ENCODE measurements at places on chromosomes 4 and X.

DNA sequence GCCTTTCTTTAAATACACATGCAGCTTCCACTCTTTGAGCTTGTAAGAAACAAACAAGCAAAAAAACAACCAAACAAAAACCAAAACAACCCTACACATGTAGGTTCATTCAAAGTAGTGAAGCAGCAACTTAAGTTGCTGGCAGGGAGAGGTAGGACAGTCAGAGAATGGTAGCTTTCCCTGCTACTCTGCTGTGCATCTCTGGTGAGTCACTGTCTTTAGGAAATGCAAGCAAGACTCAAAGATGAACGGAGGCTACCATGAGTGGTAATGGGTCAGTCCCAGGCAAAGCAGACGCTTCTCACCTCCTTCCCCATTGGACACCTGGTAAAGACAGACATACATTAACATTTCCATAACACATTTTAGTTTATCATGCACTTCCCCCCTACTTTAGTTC is 43.2 kb downstream of the PGRMC2 start:
- no peak for DNase-seq

- DNase-seq = no peak
These were observed 208.3 kb upstream of the LEF1 start for GRCh38 chr4:108377021-108377420.

DNA sequence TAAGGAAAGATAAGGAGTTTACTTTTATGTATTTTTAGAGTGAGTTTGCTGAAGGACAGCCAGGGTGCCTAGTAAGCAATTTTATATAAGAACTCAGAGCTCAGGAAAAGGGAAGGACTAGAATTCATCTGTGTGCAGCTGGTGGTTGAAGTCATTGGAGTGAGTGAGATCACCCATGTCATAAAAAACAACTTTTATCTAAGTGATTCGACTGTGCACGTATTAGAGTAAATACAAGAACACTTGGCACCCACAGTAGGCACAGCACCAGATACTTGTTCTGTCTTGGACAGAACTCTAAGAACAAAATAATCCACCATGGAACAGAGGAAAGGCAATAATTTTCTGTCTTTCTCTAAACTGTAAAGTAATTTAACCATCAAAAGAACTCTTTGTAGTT is 31.6 kb downstream of the SYNPO2 start:
- no peak for DNase-seq

DNA sequence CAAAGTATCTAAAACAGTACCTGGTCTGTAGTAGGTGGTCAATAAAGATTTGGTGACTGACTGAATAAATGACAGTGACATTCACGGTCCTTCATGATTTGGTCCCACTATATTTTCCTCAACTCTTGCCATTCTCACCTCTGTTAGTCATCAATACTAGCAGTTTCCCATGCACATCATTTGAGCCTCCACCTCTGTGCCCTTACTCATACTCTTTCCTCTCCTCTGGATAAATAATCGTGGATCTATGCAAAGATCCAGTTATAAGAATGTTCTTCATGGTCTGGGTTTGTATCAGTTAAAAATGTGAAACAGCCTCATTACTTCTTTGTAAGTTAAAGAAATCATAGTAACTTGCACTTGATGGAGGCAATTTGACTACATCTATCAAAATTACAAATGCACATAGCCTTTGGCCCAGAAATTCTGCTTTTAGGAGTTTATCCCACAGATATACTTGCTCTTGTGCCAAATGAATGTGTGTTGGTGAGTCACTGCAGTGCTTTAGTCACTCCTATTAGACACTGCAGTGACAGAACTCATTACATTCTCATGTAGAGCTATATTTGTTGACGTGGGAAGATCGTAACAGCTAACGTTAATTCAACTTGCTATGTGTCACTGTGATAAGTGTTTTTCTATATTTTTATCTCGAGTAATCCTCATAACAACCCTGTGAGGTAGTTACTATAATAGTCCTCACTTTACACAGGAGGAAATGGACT is 121.9 kb upstream of the SMIM10 start:
- DNase-seq = no peak

DNA sequence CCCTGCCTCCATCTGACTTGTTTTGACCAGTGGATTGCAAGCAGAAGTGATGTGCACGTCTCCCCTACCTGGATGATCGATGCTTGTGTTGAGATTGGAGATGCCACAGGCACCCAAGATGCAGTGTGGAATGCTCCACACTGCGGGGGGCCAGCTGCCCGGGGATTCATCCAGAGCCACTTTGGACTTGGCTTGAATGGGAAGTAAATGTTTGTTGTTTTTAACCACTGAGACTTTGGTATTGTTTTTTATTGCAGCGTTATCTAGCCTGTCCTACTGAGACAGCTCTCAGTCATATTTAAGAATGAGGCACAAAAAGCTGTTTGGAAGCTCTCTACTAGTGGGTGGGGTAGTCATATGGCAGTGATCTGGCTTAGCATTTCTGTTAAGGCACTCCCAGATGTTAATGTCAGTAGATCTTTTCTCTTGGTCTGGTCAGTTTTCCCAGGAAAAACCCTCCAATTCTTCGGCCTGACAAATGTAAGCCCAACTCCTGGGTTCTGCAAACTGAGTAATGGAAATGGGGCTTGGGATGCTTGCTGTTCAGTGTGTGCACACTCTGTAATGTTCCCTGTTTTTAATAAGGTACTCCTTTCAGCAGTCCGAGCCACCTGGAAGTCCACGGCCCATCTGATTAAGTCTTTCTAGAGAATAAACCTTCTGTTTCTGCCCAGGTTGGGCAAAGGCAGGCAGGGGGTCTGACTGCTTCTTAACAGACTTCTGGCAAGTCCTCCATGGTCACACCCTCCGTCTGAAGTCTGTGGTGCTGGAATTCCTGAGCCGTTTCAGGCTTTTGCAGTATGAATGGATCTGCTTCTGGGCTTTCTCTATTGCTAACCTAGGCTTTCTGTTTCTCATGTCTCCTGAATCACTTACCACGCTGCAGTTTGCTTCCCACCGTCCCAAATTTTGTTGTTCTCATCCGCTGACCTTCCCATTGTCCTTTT is 74.8 kb downstream of the WWC2 start:
- no peak for DNase-seq

DNA sequence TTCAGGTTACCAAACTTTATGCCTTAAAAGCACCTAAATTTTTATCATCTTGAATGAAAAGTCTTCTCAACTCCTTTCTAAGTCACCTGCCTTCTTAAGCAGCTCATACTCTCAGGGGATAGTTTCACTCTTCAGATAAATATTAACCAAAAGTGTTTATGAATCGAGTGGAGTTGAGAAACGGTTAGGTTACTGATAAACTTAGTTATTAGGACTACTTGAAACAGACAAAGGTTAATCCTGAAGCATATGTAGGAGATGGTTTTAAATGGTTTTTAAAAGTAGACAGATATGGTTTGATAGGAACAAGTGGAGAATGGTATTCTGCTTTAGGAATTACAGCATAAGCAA is 32.8 kb downstream of the CLDN22 start:
- DNase-seq = no peak

DNA sequence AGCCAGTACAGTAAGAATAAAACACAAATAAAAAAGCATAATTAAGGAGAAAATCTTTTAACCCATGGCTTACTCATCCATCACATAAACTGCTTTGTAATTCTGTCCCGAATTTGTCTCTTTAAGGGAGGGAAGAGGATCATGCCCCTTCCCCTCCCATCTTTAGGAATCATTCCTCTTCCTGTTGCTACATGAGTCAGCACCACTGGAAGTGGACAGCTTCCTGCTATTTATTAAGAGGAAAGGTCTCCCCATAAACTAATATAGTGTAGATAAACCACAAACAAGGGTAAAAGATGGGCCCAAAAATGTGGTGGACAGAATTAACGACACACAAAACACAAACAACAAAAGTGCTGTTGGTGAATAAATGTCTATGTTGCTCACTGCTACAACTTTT is 75.8 kb downstream of the PPP3CA start:
- no peak for DNase-seq

GRCh38 chr4:41670982-41671381 is 77.5 kb downstream of the PHOX2B start:
- no peak for DNase-seq

- no peak for DNase-seq
These were observed 298.2 kb upstream of the FSTL5 start for GRCh38 chr4:162461952-162462351.

- DNase-seq = no peak
These were observed 36.6 kb downstream of the GRSF1 start for GRCh38 chr4:70802928-70803580.

Measured in CD4-positive, alpha-beta T cell treated with Interleukin-17A for 4 hours (primary cell).